Esophagus squamous epithelium (tissue), 5 donors: ENCODE measurements at places on chromosomes 4 and X.

GRCh38 chrX:109842611-109843010, 109.6 kb upstream of the ACSL4 start:
- no peak for DNase-seq
- no peaks in the 10 kb centered on the region for H3K27me3 ChIP-seq
- peaks cover 12% of the 10 kb centered on the region for H3K4me1 ChIP-seq

DNA sequence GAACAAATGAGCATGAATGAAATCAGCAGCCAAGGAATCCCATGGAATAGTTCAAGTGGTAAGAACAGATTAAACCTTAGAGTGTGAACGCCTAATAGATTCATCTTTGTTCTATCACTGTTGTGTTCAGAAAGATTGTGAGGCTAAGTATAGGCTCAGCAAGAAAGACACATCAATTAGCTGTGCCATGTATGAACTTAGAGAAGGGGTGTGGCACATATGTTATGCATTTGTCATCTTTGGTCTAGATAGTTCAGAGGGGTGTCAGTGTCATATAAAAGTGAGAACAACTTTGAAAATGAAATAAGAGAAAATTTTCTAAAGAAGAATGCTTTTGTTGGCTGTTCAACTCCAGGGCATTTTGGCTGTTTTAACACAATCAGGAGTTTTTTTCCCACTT, 9.4 kb downstream of the DAPP1 start:
- H3K27ac ChIP-seq: peak overlapping the region; percentile 14
- H3K27me3 ChIP-seq: no peaks in the 10 kb centered on the region
- no peaks in the 10 kb centered on the region for H3K36me3 ChIP-seq
- DNase-seq: no peak
- no peaks in the 10 kb centered on the region for H3K4me1 ChIP-seq

GRCh38 chr4:23476515-23477090, 413.2 kb downstream of the PPARGC1A start:
- no peak overlapping the region for H3K4me3 ChIP-seq
- no peaks in the 10 kb centered on the region for H3K27me3 ChIP-seq
- no peaks in the 10 kb centered on the region for H3K36me3 ChIP-seq

GRCh38 chr4:76881375-76881774, 16.6 kb downstream of the SOWAHB start:
- H3K27ac ChIP-seq: peak overlapping the region; percentile 51
- H3K4me1 ChIP-seq: no peaks in the 10 kb centered on the region
- DNase-seq: no peak
- H3K27me3 ChIP-seq: no peaks in the 10 kb centered on the region

DNA sequence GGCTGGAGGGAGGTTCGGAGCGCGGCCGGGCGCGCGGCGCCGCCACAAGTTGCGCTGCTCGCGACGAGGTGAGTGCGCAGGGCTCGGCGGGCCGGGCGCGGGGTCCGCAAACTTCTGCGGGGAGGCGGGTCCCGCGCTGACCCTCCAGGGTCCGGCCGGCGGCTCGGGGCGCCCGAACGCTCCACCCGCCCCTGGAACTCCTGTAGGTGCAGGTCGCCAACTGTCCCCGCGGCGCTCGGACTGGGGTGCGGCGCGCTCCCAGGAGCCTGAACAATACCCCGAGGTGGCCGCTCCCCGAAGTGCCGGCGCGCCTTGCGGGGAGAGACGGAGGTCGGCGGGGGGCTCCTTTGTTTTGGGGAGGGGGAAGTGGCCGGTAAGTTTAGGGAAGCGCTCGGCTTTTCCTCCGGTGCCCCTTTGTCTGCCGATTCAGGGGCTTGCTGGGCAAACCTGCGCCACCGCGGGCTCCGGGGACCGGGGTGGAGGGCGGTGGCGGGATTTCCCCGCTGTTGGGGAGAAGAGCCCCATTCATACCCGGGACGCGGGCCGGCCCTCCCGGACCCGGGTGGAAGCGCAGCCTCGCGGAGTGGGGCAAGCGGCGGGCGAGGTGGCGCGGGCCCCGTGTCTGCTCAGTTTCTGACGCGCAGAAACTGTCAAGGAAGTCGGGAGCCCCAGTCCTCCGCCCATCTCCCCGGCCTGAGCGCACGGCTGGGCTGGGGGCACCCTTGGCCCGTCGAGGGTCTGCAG, 694 bp downstream of the TBL1X start:
- peaks cover 21% of the 10 kb centered on the region for H3K4me1 ChIP-seq
- H3K4me3 ChIP-seq: peak overlapping the region; percentile 66
- no peaks in the 10 kb centered on the region for H3K36me3 ChIP-seq
- H3K27ac ChIP-seq: peak overlapping the region; percentile 86
